Amniotic epithelial cell (primary cell): ENCODE measurements at places on chromosomes 16 and 17.
A peak's percentile ranks its signal among the peaks of the same experiment; 100 is the strongest.

GRCh38 chr16:2086106-2086742, 38.4 kb downstream of the TSC2 start:
- no peak for DNase-seq

DNA sequence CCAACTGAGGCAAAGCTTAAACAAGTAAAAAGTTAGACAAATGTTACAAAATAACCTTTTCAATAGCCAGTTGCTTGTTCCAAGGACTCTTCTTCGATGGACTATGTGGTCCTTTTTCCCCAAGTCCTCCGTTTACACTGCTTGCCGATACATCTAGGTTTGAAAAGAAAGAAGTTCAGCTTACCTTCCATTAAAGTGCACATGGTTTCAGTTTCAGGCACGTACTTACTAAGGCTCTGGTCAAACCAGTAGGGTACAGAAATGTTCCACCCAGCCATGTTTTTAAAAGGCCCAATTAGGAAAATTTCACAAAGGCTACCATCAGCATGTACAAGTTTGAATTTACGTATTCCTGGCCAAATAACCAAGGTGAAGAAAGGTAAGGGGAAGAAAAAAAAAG, 2.1 kb downstream of the SRSF2 start:
- peak; percentile 49 for DNase-seq

GRCh38 chr16:77643176-77643575, 79.1 kb upstream of the NUDT7 start:
- no peak for DNase-seq

GRCh38 chr17:4476511-4477070, 22.1 kb upstream of the SPNS2 start:
- no peak for DNase-seq

GRCh38 chr17:39688475-39688835, 598 bp upstream of the PGAP3 start:
- no peak for DNase-seq

- no peak for DNase-seq
Measured at GRCh38 chr16:19186408-19186807, 18.4 kb downstream of the SYT17 start.

DNA sequence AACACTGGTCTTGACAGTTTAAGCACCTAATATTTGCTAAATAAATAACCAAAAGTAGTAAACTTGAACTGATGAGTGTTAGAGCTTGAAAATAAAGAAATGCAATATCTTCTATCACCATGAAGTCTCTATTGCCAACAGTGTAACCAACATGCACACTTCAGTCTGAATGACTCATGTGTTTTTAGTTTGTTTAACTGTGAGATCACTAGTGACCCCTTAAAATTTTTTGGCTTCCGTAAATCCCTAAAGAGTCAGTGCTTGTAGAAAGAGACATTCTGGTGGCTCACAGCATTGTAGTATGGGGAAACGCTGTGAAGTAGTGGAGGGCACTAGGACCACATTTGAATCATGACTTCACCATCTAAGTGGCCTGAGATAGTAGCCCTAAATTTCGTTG, 341.1 kb downstream of the PMP22 start:
- no peak for DNase-seq

- DNase-seq, result no peak
Measured at GRCh38 chr16:14420721-14421488, 209.2 kb downstream of the PARN start.

GRCh38 chr17:36000732-36001109, 632 bp downstream of the CCL15 start:
- DNase-seq, result no peak

GRCh38 chr17:32659419-32659842, 172.6 kb downstream of the CDK5R1 start:
- DNase-seq, result peak; percentile 59

GRCh38 chr17:10198509-10199249, at the start of gene GAS7:
Gene GAS7, minus strand, starts transcription at chr17:10198606.
- DNase-seq, result no peak

- no peak for DNase-seq
Measured at GRCh38 chr17:8459831-8460230, 24.1 kb downstream of the NDEL1 start.
